NCI-H2081 (cell line): ENCODE measurements at places on chromosomes 11 and 22.

- DNase-seq, result no peak
These were observed 23.3 kb upstream of the PPP6R3 start for GRCh38 chr11:68436985-68437926.

DNA sequence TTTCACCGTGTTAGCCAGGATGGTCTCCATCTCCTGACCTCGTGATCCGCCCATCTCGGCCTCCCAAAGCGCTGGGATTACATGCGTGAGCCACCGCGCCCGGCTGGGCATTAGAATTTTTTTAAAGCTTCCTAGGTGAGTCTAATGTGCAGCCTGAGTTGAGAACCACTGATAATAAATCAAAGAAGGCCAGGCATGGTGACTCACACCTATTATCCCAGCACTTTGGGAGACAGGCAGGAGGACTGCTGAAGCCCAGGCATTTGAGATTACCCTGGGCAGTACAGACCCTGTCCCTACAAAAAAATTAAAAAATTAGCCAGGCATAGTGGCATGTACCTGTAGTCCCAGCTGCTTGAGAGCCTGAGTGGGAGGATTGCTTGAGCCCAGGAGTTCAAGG is 13.7 kb downstream of the MEI1 start:
- no peak for DNase-seq

DNA sequence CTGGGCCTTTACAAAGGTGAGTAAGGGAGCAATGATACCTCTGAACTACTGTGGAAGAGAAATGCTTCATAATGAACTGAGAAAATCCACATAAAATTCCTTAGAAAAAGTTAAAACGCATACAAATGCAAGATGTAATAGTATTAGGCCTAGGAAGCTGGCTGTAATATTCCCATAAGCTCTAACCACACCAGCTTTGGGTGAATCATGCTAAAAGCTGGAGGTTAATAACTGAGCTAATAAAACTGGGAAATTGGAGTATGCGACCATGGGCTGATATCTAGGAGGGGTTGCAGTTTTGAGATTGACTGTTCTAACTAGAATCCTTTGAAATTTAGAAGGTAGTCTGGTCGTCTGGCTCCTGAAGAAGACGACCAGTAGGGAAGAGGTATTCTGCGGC is 28.6 kb upstream of the RCE1 start:
- no peak for DNase-seq

GRCh38 chr11:63999349-64000025 is 13.2 kb downstream of the OTUB1 start:
- DNase-seq, result no peak

- peak; percentile 60 for DNase-seq
These were observed 210.8 kb downstream of the PGR start for GRCh38 chr11:100918551-100919500.

DNA sequence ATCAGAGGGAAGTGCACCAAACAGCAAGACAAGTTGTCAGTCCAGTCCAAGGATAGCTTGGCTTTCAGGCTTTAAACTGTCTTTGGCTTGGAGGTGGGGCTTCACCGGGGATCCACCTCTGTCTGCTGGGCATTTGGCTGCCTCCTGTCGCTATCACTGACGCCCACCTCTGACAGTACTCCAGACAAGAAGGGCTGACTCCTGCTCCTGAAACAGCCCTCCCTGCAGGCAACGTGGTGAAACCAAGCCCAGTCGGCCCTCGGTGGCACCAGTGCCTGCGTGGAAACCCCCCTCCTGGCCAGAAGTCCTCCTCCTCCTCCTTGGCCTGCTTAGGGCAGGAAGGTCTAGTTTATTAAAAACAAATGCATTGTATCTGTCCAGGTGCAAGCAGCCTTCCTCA is 16.9 kb downstream of the DHCR7 start:
- DNase-seq, result no peak

- DNase-seq, result no peak
These were observed 279.4 kb downstream of the NTM start for GRCh38 chr11:131649856-131650255.

GRCh38 chr11:48538991-48539390 is 50.4 kb downstream of the OR4A47 start:
- no peak for DNase-seq

GRCh38 chr11:95338430-95338991 is 107.5 kb upstream of the SESN3 start:
- no peak for DNase-seq

DNA sequence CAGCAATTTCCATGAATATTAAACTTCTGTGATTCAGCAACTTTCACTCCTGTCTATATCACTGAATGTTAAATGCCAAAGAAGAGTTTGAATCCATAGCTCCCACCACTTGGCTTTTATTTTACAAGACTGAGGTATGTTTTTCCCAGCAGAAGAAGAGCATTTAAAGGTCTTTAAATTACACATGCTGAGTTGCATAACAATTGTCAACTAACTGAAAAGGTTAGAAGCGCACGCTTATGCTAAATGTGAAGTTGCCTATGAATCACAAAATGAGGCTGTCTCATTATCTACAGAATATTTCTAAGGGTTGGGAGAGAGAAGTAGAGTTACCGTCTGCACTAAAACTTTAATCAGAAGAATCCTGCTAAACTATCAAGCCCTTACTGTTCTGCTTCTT is 1086.3 kb downstream of the FAM181B start:
- no peak for DNase-seq

- DNase-seq, result no peak
These were observed 19.1 kb upstream of the SCARF2 start for GRCh38 chr22:20456722-20457076.

DNA sequence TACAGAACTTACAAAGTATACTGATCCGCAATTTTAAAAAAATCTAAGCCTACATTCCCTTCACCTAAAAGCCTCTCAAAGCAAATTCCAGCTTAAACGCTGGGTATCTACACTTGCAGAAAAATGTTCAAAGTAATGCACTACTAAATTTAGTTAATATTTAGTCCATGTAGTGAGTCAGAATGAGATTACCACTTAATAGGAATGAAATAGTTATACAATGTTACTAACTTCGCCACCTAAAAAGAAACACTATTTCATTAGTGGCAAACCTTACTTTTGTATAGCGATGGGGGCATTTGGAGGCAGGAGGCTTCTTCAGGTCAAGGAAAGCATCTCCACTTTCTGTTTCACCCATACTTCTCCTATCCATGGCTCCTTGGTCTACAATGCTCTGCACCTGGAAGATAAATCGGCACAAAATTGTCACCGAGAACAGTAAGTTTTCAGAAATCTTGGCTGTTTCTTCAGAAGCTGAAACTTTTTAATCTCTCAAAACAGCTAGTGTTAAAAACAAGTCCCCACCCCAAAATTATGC is 1.2 kb downstream of the EIF4ENIF1 start:
- no peak for DNase-seq

DNA sequence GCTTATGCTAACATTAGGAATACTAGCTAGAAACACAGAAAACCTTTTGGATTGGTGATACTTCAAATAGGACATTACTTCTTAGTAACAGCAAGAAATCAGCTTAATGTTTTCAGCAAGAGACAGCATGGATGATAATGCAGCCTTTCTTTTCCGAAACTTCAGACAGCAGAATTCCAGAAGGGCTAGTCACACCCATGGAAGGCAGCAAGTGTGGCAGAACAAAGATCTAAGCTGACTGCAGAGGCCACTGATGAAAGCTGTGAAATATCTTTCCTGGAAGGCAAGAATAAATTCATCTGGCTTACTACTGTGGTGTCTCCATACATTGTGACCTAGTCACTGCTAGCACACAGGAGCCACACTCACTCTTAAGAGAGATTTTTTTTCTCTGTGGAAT is 100.3 kb downstream of the CCDC83 start:
- no peak for DNase-seq

DNA sequence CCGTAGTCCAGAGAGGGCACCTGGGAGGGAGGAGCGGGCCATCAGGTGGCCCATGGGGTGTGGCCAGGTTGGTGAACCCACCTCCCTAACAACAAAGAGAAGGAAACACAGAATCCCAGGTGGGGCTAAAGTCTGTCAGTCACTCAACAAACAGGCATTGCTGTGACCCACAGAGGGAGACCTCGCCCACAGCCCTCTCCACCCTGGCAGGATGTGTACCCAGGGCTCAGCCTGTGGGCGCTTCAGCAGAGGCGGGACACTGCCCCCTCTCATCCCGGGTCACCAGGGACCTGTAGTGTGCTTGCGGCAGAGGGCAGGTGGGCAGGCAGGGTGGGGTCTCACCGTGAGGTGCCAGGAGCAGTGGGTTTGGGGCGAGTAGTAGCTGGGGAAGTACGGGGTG is 25.1 kb downstream of the TMPRSS6 start:
- no peak for DNase-seq

- no peak for DNase-seq
These were observed 22.6 kb upstream of the PKNOX2 start for GRCh38 chr11:125141686-125142535.

GRCh38 chr22:46560696-46561295 is 23.4 kb upstream of the CELSR1 start:
- DNase-seq, result no peak

DNA sequence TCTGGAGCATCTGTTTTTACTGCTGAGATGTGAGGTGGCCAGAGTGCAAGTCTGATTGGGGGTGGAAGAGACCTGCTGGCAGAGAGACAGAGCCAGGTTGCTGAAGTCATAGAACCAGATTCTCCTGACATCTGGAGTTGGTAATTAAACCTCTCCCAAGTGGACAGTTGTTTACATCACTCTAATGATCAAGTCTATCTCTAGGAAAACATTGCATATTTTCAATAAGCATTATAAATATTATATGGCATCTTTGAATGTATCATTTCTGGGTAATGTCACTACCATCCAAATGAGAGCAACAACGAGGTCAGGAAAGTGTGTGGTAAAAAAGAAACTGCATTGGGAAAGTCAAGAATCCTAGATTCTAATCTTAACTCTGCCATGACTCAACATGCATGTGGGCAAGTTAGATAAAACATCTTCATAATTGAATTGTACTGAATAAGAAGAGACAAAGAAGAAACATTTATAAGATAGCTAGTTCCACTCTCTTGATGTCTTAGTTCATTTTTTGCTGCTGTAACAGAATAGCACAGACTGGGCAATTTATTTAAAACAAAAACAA is 351.2 kb upstream of the API5 start:
- DNase-seq, result no peak

- no peak for DNase-seq
These were observed 9.0 kb upstream of the RAG1 start for GRCh38 chr11:36558571-36559413.

DNA sequence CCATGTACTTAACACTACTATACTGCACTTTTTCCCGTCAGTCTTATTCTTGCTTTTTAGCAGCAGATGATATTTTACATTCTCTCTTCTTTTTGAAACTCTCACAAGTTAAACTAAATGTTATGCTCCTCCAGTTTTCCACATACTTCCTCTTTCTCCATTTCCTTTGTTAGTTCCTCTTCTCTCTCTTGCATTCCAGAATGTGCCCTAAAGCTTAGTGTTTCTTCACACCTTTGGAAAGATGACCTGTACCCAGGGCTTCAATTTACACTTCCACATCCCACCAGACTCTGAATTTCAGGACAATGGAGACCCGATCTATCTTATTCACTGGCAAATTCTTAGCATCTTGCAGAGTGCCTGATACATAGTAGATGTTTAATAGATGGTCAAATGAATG is 51.8 kb downstream of the APIP start:
- DNase-seq, result no peak

DNA sequence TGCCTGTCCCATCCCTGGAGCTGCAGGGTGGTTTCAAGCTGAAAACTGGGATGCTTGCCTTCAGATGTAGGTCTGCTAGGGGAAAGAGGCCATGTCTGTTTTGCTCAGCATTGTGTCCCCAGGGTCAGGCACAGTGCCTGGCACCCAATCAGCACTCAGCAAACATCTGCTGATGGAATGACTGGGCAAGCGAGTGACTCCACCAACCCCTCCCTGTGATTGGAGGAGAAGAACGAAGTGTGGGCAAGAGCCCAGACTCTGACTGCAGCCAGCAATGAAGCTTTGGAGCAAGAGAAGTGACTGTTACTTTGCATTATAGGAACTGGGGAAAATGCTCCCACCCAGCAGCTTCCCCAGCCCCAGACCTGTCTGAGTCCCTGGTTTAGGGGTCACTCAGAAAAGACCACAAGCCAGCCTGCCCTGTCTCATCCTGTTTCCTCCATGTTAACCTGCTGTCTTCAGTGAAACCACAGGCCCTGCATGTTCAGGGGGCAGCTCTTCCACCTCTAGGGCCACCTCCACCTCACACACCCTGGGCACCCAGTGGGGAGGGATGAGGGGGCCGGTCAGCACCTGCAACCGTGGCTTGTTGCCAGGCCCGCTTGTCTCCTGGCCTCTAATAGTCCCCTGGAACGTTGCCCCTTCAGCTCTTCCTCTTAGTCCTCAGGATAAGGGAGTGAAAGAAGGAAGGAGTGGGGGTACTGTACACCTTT is 147.4 kb downstream of the TRIM29 start:
- no peak for DNase-seq
